Activated CD4-positive, alpha-beta T cell treated with anti-CD3 and anti-CD28 coated beads for 36 hours (primary cell): ENCODE measurements at places on chromosomes 7 and 10. TPM values are rescaled to one million over a fixed set of nuclear protein-coding genes. Genes with fewer than 3 reads are reported as not detected.

GRCh38 chr10:7635408-7636125 is 31.2 kb downstream of the ITIH5 start:
- H3K36me3 ChIP-seq = peaks cover 2% of the 10 kb centered on the region
- DNase-seq = no peak
- H3K4me3 ChIP-seq = no peak overlapping the region
- no peaks in the 10 kb centered on the region for H3K4me1 ChIP-seq

GRCh38 chr10:117442521-117442920 is 67.3 kb upstream of the PDZD8 start:
- peaks cover 16% of the 10 kb centered on the region for H3K27me3 ChIP-seq
- DNase-seq = no peak
- H3K27ac ChIP-seq = no peak overlapping the region
- peaks cover 6% of the 10 kb centered on the region for H3K4me1 ChIP-seq

Gene SFMBT2
- total RNA-seq = 18.0 TPM

Gene TRIM74
- total RNA-seq = 0.66 TPM

- peaks cover 6% of the 10 kb centered on the region for H3K4me1 ChIP-seq
- no peak overlapping the region for H3K4me3 ChIP-seq
- no peak for DNase-seq
- no peak overlapping the region for H3K27ac ChIP-seq
These were observed 120.2 kb downstream of the SORBS1 start for GRCh38 chr10:95440756-95441546.

- peaks cover 4% of the 10 kb centered on the region for H3K27me3 ChIP-seq
- DNase-seq = no peak
- no peak overlapping the region for H3K4me3 ChIP-seq
- no peaks in the 10 kb centered on the region for H3K4me1 ChIP-seq
- H3K36me3 ChIP-seq = no peaks in the 10 kb centered on the region
These were observed 26.0 kb downstream of the CABCOCO1 start for GRCh38 chr10:61688551-61689308.

GRCh38 chr10:53007527-53007842 is 234.9 kb upstream of the MBL2 start:
- no peaks in the 10 kb centered on the region for H3K36me3 ChIP-seq
- no peaks in the 10 kb centered on the region for H3K27me3 ChIP-seq
- no peaks in the 10 kb centered on the region for H3K4me1 ChIP-seq
- H3K4me3 ChIP-seq = no peak overlapping the region
- H3K27ac ChIP-seq = no peak overlapping the region
- DNase-seq = no peak

GRCh38 chr10:22911889-22912762 is 15.7 kb upstream of the ARMC3 start:
- H3K27ac ChIP-seq = no peak overlapping the region
- H3K4me3 ChIP-seq = no peak overlapping the region
- peaks cover 3% of the 10 kb centered on the region for H3K36me3 ChIP-seq

GRCh38 chr7:15057272-15057671 is 154.7 kb upstream of the DGKB start:
- no peak for DNase-seq
- no peak overlapping the region for H3K4me3 ChIP-seq
- H3K27me3 ChIP-seq = no peaks in the 10 kb centered on the region
- H3K4me1 ChIP-seq = no peaks in the 10 kb centered on the region
- H3K36me3 ChIP-seq = no peaks in the 10 kb centered on the region
- H3K27ac ChIP-seq = no peak overlapping the region

Gene PIK3AP1
- 2.7 TPM for total RNA-seq

GRCh38 chr7:33108554-33109004 is 625 bp downstream of the RP9 start:
- H3K27ac ChIP-seq = peak overlapping the region; percentile 76
- H3K4me1 ChIP-seq = peaks cover 38% of the 10 kb centered on the region
- peaks cover 5% of the 10 kb centered on the region for H3K27me3 ChIP-seq
- peak overlapping the region; percentile 88 for H3K4me3 ChIP-seq

Gene CDC14C
- not detected for total RNA-seq

DNA sequence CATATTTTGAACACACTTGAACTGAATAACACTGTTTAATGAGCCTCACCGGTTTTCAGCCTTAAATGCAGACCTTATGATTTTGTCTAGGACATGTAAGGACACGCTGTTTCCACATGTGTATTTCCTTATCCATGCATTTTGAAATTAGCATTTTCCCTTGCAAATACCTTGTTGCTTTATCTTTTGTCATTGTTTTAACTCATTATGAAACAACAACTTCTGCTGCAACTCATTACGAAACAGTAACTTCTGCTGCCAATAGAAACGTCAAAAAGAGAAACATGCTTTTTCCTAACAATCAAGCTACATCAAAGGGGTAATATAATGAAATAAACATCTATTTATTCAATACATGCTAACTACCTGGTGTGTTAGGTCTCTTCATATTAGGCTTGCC is 322.0 kb downstream of the AGMO start:
- no peak for DNase-seq
- no peak overlapping the region for H3K4me3 ChIP-seq
- no peak overlapping the region for H3K27ac ChIP-seq

DNA sequence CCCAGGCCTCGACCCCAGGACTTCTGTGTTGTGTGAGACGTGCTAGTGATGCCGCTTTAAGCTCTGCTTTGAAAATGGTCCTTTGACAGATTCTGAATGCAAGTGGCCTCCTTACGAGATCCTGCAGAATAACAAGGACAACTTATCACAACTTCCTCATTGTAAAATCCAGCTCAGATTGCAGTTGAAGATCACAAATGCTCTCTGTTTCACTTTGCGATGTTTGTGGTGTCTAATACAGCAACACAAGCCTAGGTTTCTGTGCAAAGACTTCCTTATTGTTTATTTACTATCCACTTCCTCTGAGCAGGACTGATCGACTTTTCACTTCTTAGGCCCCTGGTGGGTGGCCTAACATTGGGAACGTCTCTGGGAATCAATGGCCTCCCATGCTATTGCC is 31.7 kb upstream of the INSIG1 start:
- peaks cover 6% of the 10 kb centered on the region for H3K4me1 ChIP-seq
- H3K36me3 ChIP-seq = no peaks in the 10 kb centered on the region
- DNase-seq = no peak
- peaks cover 4% of the 10 kb centered on the region for H3K27me3 ChIP-seq
- H3K4me3 ChIP-seq = no peak overlapping the region
- no peak overlapping the region for H3K27ac ChIP-seq

GRCh38 chr7:83519240-83519639 is 129.7 kb downstream of the SEMA3E start:
- H3K27me3 ChIP-seq = no peaks in the 10 kb centered on the region
- H3K4me1 ChIP-seq = no peaks in the 10 kb centered on the region
- H3K4me3 ChIP-seq = no peak overlapping the region
- DNase-seq = no peak

- no peaks in the 10 kb centered on the region for H3K27me3 ChIP-seq
- H3K4me1 ChIP-seq = peaks cover 56% of the 10 kb centered on the region
- DNase-seq = no peak
- peak overlapping the region; percentile 93 for H3K4me3 ChIP-seq
These were observed 1.3 kb downstream of the ITPRIP start for GRCh38 chr10:104336821-104337467.

Gene POLR2J
- total RNA-seq = 32.6 TPM

GRCh38 chr10:104314591-104315485 is 23.4 kb downstream of the ITPRIP start:
- peaks cover 38% of the 10 kb centered on the region for H3K36me3 ChIP-seq
- no peak overlapping the region for H3K4me3 ChIP-seq
- H3K27me3 ChIP-seq = no peaks in the 10 kb centered on the region
- H3K4me1 ChIP-seq = peaks cover 38% of the 10 kb centered on the region
- H3K27ac ChIP-seq = no peak overlapping the region
- no peak for DNase-seq

DNA sequence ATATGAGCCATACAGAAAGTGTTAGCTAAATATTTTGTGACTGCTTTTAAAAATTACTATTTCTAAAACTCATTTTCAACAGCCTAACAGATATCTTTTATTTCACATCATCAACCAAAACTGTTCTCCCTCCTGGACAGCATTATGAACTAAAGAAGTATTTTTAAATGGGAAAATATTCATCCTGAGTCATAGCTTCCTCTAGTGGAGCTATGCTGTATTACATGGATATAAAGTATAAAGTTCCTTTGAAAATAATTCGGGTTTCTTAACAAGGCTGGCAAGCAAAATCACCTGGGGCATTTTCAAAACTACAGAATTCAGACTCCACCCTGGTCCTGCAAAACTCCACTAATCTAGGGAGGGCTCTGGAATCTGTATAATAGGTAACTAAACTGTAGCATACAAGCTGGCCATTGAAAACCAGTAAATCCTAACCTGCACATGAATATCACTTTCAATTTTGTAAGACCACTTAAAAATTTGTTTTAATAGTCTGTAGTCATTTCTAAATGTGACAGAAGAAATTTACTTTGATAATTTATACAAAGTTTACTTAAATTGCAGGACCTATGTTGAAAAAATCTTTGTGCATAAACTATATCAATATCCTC is 53.5 kb downstream of the SCIN start:
- no peaks in the 10 kb centered on the region for H3K36me3 ChIP-seq
- H3K4me1 ChIP-seq = no peaks in the 10 kb centered on the region
- H3K27ac ChIP-seq = no peak overlapping the region
- H3K4me3 ChIP-seq = no peak overlapping the region
- DNase-seq = no peak

DNA sequence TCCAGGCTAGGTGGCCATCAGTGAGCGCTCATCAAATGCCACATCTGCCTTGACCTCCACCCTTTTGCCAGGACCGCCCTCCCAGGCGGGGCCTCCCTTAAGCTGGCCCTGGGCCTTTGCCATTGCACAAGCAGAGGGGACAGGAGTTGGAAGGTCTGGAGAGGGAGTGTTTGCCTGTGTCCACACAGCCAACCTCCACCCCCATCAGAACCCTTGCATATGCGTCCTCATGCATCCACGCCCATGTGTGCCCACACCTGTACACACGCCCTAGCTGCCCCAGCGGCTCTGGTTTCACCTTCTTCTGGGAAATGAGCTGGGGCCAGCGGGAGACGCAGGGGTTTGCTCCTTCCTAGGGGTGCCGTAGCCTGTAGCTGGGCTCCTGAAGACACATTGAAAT is 64.0 kb downstream of the NEURL1 start:
- H3K36me3 ChIP-seq = no peaks in the 10 kb centered on the region
- no peak overlapping the region for H3K27ac ChIP-seq
- no peak for DNase-seq
- no peak overlapping the region for H3K4me3 ChIP-seq

DNA sequence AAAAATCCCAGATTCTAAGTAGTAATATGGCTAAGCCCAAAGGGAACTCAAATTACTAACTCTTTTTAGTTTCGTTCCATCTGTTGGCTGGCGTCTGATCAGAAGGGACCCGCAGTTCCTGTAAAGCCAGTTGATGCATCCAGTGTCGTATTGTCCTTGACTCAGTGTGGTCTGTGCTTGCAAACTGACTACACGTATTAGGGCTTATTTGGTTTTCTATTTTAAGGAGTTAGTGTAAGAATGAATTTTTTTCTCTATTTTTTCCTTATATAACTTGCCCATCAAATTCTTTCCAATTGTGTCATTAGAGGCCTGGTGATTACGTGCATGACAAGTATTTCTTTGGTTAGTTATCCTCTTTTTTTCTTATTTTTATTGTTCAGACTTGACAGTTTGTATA is 9.7 kb downstream of the ABCA13 start:
- no peak overlapping the region for H3K27ac ChIP-seq
- H3K27me3 ChIP-seq = peaks cover 1% of the 10 kb centered on the region
- no peaks in the 10 kb centered on the region for H3K36me3 ChIP-seq
- no peak overlapping the region for H3K4me3 ChIP-seq
- H3K4me1 ChIP-seq = peaks cover 9% of the 10 kb centered on the region
- no peak for DNase-seq

Gene TDRD1
- total RNA-seq = 0.21 TPM

GRCh38 chr10:60908031-60908430 is 36.0 kb downstream of the RHOBTB1 start:
- H3K4me1 ChIP-seq = peaks cover 8% of the 10 kb centered on the region
- no peak overlapping the region for H3K4me3 ChIP-seq
- H3K27me3 ChIP-seq = peaks cover 6% of the 10 kb centered on the region
- H3K27ac ChIP-seq = no peak overlapping the region

DNA sequence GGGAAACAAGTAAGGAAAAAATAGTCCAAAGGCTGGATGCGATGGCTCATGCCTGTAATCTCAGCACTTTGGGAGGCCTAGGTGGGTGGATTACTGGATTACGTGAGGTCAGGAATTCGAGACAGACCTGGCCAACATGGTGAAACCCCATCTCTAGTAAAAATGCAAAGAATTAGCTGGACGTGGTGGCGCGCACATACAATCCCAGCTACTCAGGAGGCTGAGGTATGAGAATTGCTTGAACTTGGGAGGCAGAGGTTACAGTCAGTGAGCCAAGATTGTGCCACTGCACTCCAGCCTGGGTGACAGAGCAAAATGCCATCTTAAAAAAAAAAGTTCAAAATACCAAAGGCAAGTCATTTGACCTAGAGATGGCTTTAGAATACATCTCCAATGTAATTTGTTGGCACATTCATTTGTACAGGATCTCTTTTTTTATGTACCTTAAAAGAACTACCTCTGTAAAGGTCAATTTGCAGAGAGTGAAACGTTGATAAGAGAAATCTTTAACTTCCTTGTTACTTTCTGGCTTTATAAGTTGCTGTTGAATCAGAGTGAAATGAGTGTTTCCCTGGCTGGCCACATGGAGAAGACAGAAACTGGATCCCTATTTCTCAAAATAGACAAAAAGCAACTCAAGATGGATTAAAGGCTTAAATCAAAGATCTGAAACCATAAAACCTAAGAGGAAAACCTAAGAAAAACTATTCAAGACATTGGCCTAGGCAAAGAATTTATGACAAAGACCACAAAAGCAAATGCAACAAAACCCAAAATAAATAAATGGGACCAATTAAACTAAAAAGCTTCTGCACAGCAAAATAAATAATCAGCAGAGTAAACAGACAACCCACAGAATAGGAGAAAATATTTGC is 260.7 kb downstream of the KLF6 start:
- no peak overlapping the region for H3K27ac ChIP-seq
- no peaks in the 10 kb centered on the region for H3K4me1 ChIP-seq
- H3K4me3 ChIP-seq = no peak overlapping the region
- H3K36me3 ChIP-seq = no peaks in the 10 kb centered on the region
- no peaks in the 10 kb centered on the region for H3K27me3 ChIP-seq

Gene PDE6C
- total RNA-seq = not detected

GRCh38 chr7:47552621-47553020 is 29.3 kb downstream of the TNS3 start:
- H3K4me3 ChIP-seq = no peak overlapping the region
- no peaks in the 10 kb centered on the region for H3K4me1 ChIP-seq
- DNase-seq = no peak
- no peaks in the 10 kb centered on the region for H3K27me3 ChIP-seq
- H3K36me3 ChIP-seq = no peaks in the 10 kb centered on the region

GRCh38 chr10:87761892-87762291 is 56.1 kb downstream of the ATAD1 start:
- DNase-seq = peak; percentile 78
- H3K36me3 ChIP-seq = peaks cover 31% of the 10 kb centered on the region
- peak overlapping the region; percentile 78 for H3K27ac ChIP-seq
- H3K27me3 ChIP-seq = no peaks in the 10 kb centered on the region
- no peak overlapping the region for H3K4me3 ChIP-seq

- H3K27me3 ChIP-seq = no peaks in the 10 kb centered on the region
- peaks cover 45% of the 10 kb centered on the region for H3K4me1 ChIP-seq
- H3K27ac ChIP-seq = no peak overlapping the region
- peaks cover 43% of the 10 kb centered on the region for H3K36me3 ChIP-seq
- no peak for DNase-seq
- no peak overlapping the region for H3K4me3 ChIP-seq
These were observed 33.1 kb downstream of the GLRX3 start for GRCh38 chr10:130169136-130169859.

Gene CYP2C19
- not detected for total RNA-seq

- no peak for DNase-seq
- no peak overlapping the region for H3K4me3 ChIP-seq
- H3K27ac ChIP-seq = no peak overlapping the region
- H3K27me3 ChIP-seq = no peaks in the 10 kb centered on the region
These were observed 70.7 kb downstream of the C10orf105 start for GRCh38 chr10:71648933-71649320.
